Body of pancreas (tissue), 4 donors: ENCODE measurements at places on chromosomes 5 and 9.

GRCh38 chr9:90697808-90698207, 55.2 kb upstream of the DIRAS2 start:
- DNase-seq, result no peak

DNA sequence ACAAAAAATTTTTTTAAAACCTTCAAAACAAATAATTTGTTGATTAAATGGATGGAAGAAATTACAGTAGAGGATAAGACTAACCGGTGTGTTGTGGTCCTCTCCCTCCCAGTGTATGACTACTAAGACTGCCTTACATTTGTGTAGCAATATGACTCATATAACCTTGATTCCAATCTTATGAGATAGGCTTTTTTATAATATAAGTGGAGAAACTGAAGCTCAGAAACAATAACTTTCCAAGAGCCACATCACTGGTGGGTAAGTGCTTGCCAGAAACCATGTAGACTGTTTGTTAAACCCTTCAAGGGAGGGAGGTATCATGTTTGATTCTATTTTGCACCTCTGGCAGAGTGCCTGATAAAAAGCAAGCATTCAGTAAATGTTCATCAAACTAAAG, 47.5 kb downstream of the NLN start:
- no peak for DNase-seq

DNA sequence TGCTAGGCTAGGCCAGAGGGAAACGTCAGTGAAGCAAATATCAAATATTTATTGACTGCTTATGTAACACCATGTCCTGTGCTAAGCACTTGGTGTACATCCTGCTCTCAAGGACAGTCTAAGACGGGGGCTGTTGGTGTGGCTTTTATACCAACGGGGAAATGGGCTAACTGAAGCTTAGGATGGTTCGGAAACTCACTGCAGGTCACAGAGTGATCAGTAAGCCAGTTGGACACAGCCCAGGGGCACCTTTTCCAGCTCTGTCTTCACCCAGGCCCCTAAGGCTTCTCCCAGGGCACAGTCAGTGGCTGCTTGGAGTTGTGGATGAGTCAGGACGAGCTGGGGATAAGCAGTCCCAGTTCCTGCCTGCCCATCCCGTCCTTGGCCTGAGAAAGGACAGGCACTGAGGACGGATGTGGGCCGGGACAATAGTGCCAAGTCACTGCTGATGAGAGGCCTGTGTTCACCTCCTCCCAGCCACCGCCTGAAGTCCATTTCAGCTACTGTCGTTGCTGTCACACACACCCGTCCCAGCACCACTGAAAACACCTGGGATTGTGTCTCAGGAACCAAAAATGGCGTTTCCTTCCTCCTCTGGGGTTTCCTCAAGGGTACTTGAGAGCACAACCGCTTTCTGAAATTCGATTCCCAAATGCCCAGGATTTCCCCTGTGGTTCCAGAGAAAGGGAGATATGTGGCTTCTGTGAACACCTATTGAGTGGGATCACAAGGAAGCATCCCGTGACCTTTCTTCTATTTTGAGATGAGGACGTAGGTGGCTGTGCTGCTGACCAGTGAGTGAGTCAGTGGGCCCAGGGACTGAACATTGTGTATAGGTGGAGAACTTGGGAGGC, 17.5 kb upstream of the SPRY4 start:
- DNase-seq, result peak; percentile 15

DNA sequence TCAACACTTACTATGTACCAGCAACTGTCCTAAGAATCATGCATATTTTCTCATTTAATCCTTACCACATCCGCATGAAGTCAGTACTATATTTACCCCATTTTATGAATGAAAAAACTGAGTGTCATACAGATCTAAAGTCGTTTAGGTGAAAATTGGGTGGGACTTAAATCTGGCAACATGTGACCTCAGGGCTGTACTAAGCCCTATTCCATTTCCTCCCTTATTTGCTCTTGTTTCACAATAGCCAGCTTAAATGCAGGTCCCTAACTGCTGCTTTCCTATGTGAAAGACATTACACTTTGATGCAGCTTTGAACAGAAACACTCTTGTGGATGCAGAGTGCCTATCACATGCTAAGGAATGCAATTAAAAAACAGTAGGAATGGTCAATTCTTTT, 2.5 kb upstream of the RAB14 start:
- no peak for DNase-seq

GRCh38 chr5:118405650-118406061, 582.7 kb downstream of the DTWD2 start:
- no peak for DNase-seq
